ENCODE measurements at places on chromosomes 1 and 21.

DNA sequence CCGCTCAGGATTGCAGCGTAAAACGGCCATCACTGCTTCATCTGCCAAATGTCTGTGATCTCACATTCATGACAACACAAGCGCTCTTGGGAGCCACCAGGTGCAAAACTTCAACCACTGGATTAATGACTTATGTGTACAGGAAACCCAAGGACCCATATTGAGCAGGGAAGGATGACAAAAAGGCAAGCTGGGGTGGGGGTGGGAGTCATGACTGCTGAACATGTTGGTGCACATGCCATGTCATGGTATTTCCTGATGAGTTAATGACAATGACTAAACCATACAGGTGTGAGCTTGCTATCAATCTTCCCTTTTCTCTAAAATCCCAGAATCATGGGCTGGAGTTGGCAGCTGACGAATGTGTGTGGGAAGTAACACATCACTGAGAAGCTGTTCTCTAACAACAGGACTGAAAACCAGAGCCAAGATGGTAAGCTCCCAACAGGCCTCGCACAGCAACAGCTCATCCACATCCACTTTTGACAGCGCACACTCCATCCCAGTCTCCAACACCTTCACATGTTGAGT lies 3.1 kb upstream of the SH2D5 start:
- H3K36me3 ChIP-seq = peaks cover 13% of the 10 kb centered on the region
- DNase-seq = no peak
- H3K27ac ChIP-seq = no peak overlapping the region

DNA sequence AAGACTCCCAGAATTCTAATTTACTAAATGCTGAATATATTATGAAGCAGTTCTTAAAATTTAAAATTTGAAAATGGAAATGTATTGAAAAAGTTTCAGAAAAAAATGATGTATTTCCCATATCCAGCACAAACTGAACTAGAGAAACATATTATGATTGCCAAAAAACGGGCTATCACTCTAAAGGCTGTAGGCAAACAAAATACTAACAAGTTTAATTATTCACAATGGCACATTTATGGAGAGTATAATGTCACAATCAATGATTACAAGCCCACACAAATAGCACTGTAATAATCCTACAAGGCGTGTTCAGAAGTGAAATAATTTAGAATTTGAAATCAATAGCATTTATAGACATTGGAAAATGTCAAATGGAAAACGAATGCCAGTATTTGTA lies 531.3 kb downstream of the PTBP2 start:
- H3K36me3 ChIP-seq = peaks cover 1% of the 10 kb centered on the region
- no peak overlapping the region for H3K4me3 ChIP-seq
- no peak overlapping the region for H3K27ac ChIP-seq

DNA sequence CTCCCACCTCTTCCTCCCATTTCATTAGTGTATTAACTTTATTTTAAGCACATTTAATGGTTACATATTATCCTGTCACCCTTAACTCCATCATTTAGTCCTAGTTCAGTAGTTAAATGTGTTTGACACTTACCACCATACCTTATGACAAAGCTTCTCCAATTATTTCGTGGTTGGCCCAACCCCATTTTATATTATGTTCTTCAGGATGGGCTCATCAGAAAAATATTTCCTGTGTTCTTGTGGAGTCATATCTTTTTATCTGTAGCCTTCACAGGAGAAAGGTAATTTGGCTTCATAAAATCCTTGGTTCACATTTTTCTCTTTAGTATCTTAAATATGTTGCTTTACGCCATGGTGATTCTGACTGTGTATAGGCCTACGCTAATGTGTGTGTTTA lies 142.3 kb upstream of the COL6A1 start:
- no peak overlapping the region for H3K27ac ChIP-seq
- no peak overlapping the region for H3K4me3 ChIP-seq
- H3K36me3 ChIP-seq = no peaks in the 10 kb centered on the region
- H3K27me3 ChIP-seq = peaks cover 29% of the 10 kb centered on the region

DNA sequence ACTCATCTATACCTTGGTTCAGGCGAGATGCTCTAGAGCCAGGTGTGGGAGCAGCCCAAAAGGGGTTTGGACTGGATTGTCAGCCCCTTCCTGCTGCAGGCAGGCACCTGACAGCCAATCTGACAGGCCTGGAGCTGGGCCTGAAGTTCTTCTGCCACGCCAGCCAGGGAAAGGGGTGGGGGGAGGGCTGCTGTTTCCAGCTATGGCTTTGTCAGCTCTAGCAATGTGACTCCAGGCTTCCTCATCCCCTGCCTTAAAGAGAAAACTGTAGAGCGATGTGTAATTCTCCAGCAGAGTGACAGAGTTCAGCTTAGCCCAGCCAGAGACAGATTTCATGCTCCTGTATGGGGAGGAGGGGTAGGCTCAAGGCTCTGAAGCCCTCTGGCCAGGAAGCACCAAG lies 30.3 kb downstream of the WNT4 start:
- peak overlapping the region; percentile 88 for H3K27ac ChIP-seq
- peaks cover 20% of the 10 kb centered on the region for H3K36me3 ChIP-seq

GRCh38 chr1:38454749-38455441 lies 404.7 kb downstream of the RRAGC start:
- no peak overlapping the region for H3K27ac ChIP-seq
- no peaks in the 10 kb centered on the region for H3K4me1 ChIP-seq
- DNase-seq = no peak
- H3K36me3 ChIP-seq = no peaks in the 10 kb centered on the region

All from central memory CD8-positive, alpha-beta T cell (primary cell).